ENCODE measurements at places on chromosomes 16 and 17.

DNA sequence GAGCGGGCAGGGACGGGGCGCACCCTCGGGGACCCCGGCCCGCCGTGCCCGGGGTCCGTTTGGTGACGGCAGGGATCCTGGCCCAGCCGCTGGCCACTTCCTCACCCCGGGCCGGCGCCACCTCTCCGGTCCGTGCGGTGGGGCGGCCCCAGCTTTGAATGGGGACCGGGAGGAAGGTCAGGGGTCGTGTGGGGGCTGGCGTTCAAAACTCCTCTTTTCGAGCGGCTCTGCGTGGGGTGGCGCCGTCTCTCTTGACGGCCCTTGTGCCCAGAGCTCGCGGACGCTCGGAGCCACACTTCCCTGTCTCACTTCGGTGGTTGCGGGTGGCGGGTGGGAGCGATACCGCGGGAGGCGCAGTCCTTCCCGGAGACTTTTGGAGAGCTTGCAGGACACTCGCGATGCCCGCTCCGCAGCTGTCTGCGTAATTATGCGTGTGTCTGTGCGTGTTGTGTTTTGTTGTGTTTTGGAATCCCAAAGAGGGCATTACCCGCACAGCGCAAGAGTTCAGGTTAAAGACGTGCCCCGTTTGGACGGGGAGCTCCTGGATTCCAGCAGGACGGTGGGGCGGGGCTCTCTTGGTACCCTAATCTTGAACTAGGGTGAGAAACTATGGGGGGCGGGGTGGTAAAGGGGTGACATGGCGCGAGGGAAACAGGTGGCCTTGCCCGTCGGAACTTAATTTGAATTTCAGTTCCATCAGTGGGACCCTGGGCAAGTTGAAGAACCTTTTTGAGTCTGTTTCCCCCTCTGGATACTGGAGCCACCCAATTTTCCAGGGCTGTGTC is 637 bp downstream of the PLCG2 start:
- DNase-seq = no peak

DNA sequence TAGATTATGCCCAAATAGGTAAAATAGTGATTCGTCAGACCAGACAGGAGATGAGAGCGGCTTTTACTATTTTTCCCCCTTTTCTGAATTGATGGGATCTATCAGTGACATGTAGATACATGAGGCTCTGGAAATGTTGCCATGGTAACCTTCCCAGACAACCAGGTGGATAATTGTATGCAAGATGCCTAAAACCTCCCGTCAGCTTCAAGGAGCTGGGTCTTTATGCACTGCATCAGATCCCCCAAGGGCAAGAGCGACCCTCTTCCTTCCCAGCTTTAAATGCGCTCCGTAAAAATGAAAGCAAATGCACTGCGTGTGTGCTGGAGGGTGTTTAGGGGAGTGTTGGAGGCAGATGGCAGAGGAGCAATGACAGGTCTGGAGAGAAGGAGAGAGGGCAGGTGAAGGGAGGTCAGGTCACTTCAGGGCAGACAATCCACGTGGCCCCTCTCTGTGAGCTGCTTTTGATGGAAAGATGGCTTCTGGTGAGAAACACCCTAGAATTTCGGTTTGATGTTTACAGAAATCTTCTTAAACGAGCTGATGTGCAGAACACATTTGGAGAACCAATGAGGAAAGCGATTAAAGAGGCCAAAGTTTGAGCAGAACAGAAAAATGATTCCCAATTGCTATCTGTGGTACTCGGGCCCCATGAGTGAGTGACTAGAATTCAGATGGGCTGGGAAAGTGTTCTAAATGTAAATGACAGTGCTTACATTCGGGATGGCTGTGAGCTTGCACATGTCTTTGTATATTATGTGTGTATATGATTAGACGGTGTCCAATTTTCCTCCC is 461.7 kb upstream of the HSBP1 start:
- peak; percentile 40 for DNase-seq

GRCh38 chr16:69709456-69710084 is 16.8 kb downstream of the NQO1 start:
- peak; percentile 35 for DNase-seq

- no peak for DNase-seq
These were observed 262.6 kb upstream of the CDH11 start for GRCh38 chr16:65384441-65384840.

DNA sequence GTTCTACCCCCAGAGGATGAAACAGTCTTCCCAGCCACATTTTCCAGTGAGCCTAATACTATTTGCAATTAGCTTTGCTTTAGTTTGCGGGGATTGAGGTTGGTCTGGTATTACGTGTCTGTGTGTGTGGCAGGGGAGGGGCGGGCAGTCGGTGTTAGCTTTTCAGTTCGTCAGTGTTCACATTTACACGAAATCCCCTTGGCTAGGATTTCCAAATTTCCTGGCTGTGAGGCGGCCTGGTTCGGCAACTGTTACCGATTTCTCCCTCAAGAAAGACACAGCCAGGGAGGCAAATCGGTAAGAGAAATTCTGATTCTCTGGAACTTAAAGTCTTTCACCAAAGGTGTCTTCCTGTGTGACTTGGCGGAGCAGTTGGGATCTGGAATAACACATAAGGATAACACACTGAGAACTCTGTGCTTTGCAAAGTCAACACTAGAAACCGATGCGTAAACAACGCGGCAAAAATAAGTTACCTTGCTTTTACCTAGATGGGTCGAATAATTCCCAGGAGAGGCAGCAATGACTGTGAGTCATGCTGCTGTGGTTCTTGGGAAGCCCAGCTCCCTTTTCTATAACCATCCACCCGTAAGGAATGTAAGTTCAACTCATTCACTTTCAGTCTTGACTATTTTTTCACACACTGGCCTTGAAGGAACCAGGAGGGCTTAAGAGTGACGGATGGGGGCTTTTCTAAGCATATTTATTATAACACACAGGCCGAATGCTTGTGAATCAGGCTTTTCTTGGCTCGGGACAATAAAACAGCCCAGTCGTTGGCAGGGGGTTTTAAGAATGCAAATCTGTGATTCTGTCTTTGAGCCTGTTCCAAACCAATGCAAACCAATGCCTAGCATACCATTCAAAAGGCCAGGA is 24.2 kb downstream of the GPRC5B start:
- DNase-seq = no peak

DNA sequence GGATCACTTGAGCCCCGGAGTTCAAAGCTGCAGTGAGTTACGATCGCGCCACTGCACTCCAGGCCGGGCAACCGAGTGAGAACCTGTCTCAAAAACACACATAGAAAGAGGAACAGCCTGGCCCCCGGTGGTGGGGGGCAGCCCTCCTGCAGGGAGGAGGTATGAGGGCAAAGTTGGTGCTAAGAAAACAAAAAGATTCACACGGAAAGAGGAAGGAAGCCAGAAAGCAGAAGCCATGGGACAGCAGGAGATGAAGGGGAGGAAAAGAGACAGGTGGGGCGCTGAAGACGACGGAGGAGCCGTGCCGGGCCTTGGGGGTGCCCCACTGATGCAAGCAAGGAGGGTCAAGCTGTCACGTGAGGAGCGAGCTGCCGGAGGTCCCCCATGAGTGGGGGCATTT is 8.2 kb upstream of the C16orf74 start:
- no peak for DNase-seq

DNA sequence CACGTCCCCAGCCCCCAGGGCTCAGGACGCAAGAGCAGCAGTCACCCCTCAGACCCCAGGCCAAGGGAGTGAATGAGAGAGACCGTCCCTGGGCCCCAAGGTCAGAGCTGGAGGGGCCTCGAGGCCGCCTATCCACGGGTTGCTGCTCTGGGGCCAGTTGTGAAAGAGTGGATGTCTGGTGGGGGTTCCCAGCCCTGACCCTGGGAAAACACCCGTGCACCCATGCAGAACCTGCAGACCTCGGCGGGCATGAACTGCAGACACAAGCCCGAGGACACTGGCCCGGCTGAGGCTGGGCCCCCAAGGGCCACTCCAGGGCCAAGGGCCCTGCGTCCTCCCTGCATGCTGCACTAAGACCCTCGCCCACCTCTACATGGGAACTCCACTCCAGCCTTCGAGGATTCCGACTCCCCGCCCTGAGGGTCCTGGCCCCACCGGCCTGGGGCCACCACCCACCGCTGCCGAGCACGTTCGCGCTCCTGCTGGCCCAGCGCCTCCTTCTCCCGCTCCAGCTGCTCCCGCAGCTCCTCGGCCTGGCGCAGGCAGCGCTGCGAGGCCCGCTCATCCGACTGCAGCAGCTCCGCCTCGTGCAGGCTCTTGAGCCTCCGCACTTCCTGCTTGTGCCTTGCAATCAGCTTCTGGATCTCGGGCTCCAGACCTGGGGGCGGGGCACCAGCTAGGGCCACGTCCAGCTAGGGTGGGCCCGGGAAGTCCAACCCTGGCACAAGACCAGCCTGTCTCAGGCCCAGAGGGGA is 27.6 kb upstream of the AATK start:
- DNase-seq = no peak

DNA sequence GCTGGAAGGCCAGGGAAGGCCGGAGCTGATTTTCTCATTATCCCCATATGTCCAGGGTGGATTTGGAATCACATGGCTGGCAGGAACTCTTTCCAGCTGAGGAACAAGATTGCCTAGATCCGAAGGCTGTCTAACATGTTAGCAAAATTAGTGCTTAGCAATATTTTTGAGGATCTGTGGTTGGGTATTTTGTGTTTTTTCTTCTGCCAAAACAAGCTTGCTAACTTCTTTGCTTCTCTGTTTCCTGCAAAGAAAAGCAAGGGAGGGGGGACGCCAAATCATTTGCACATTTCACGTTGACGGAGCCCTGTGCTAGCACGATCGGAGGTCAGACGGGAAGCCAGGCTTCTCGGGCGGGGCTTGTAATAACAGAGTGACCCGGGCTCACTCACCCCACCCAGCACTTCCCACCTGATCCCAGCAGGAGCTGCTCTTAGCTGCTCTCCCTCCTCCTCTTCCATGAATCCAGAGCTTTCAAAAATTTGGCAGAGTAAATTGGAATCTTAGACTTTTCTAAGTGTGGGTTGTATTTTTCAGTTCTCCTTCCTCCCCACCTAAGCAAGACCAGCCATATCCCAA is 33.3 kb upstream of the FOXF1 start:
- no peak for DNase-seq

DNA sequence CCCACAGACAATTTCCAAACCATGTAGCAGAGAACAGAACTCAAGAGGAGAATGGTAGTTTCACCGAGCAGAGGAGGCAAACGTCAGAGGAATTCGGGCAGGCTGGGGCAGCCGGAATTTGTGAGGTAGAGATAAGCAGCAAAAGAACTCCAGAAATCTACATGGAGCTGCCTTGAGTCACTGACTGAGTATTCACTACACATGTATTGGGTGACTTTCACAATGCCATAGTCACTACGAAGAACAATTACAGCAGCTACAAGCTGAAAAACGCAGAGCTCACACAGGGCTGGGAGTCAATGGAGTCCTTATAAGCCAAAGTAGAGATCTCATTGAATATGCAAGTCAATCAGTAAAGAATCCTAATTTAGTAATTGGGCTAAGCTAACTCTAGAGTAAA is 13.4 kb downstream of the CMC2 start:
- no peak for DNase-seq

DNA sequence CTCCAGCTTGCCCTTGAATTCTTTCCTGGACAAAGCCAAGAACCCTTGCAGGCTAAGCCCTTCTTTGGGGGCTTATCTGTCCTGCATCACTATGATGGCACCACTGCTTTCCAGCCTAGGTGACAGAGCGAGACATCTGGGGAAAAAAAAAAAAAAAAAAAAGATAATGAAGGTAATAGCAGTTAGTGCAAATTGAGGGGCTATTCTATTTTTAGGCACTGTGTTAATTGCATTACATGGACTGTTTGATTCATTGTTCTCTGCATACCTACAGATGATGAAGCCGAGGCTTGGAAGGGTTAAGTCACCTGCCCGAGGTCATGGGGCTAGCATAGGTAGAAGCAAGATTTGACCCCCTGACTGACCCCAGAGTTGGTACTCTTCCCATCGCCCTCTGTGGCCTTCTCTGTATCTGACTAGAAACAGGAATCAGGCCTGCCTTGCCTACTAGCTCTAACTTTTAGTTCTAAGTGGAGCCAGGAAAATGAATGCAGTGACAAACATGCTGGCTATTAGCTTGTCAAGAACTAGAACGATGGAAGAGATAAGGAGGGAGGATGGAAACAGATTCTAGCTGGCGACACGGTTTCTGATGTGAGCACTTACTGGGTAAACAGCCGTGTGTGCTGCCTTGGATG is 312.1 kb downstream of the SNX29 start:
- DNase-seq = no peak

- DNase-seq = no peak
These were observed 11.6 kb upstream of the TMEM100 start for GRCh38 chr17:55734128-55734781.

- peak; percentile 35 for DNase-seq
These were observed 94.6 kb downstream of the RGS9 start for GRCh38 chr17:65231662-65232335.

- DNase-seq = no peak
These were observed 11.6 kb downstream of the SLC25A10 start for GRCh38 chr17:81723651-81724209.

DNA sequence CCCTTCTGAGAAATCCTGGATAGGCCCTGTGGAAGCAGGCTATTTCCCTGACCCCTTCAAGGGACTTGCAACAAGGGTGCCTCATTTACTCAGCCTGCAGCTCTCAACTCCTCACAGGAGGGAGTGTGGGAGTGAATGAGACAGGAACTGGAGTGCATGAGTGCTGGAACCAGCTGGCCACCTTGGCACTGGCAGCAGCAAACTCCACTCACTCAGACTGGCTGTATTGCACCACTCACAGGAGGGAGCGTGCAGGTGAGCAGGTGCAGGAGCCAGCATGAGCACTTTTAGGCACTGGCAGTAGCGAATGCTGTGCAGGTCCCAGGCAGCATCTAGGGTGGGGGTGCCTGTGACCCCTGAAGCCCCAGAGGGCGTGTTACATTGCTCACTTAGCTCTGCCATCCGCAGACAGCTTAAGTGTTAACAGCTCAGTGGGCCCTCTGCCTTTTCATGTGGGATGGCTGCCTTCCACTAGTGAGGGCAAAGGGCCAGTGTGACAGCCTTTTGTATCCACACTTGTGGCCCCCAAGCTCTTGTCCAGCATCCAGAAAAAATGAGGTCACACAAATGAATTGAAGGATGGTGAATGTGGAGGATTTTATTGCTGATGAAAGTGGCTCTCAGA is 11.0 kb upstream of the ZNHIT3 start:
- DNase-seq = peak; percentile 10

DNA sequence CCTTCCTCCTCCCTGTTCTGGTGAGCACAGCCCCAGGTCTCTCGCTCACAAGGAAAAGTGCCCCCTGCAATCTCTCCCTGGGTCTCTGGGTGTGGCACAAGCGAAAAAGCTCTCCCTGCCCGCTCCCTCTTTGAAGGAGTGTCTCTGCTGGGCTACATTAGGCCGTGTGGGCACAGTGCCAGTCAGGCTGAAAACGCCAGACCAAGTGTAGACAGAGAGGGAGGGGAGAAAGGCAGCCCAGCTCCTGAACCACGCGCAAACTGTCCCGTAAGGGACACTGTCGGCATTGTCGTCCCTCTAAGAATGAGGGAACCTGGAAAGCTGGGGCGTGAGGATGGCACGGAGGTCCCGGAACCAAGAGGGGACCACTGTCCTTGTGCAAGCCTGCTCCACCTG is 3.9 kb downstream of the SMIM5 start:
- no peak for DNase-seq

- no peak for DNase-seq
These were observed 26.2 kb downstream of the TBX2 start for GRCh38 chr17:61425682-61426481.

- no peak for DNase-seq
These were observed 37.2 kb downstream of the CDK5R1 start for GRCh38 chr17:32523827-32524552.

GRCh38 chr16:88878967-88879787 is 12.7 kb upstream of the PABPN1L start:
- no peak for DNase-seq

- DNase-seq = peak; percentile 99
These were observed 552.3 kb downstream of the TOX3 start for GRCh38 chr16:51994597-51994996.

- DNase-seq = no peak
These were observed 22.4 kb downstream of the NXPH3 start for GRCh38 chr17:49597928-49598655.
